ENCODE measurements at places on chromosomes 1 and 21. TPM values are rescaled to one million over a fixed set of nuclear protein-coding genes. Genes with fewer than 3 reads are reported as not detected.
A peak's percentile ranks its signal among the peaks of the same experiment; 100 is the strongest.

Gene ANKRD45
- not detected for total RNA-seq

Gene TSPEAR
- not detected for total RNA-seq

Gene CDA
- total RNA-seq: not detected

DNA sequence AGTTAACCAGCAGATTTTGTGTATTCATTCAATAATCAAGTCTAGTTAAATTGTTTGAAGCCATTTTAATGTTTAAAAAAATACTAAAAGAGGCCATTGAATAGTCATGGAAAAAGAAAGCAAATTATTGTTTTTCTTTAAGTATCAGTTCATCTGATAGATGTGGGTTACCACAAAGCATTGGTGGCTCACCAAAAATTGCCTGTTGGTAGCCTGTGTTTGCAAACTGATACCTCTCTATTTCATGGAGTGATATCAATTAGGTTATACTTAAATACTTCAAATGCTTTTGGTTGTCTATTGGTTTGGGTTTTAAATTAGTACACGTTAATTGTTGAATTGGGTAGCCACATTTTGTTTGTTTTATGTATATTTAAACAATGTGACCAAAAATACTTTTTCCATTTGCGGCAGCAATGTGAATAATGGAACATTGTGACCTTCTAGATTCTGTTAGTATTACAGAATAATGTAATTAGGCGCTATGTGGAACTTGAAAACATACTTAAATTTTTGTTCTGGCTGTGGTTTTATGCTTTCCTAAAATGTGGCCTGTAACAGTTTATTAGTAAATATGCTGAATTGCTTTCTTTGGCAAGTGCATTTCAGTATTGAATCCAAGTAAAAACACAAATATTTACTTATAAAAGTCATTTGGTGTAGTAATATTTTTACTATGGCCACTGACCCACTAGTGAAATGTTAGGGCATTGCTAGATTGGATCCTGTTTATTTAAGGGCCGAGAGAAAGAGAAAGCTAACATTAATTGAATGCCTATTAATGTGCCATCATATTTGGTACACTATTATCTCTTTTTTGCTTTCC lies 37.1 kb upstream of the NBL1 start:
- peak; percentile 76 for DNase-seq
- H3K4me3 ChIP-seq: peak overlapping the region; percentile 43
- peaks cover 20% of the 10 kb centered on the region for H3K36me3 ChIP-seq

DNA sequence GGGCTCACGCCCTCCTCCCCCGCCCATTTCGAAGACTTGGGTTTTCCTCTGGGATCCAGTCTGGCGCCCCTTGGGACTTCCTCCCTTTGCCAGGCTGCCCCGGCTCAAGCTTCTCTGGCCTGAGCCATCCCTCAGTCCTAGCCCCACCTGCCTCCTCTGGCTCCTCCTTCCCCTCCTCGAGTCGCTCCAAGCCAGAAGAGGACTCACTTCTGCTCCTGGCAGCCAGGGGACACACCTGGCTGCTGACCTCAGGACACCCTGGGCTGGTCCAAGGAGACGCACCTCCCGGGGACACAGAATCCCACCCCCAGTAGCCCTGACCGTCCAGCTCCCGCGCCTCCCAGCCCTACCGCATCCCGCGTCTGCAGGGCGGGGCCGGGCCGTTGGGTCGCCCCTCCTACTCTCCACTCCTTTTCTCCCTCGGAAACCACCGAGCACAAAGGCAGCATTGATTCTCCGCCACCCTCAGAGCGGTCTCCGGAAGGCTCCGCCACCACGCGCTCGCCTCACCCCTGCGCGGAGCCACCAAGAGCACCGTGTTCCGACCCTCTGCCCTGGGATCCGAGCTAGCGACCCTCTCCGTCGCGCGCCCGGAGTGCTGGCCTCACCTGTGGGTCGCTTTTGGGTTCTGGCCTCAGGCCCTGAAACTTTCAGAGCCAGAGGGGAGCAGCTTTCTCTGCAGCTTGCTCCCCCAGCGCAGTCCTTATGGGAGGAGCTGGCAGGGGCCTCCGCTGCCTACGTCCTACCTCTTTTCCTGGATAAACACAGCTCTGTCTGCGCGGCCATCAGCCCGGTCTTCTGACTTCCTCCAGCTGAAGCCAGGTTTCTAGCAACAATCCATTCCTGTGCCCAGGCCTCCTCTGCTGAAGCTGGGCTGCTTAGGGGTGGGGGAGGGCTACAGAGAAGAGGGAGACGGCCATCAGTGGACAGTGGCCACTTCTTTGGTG lies at the start of gene C2CD4D:
TSS of gene C2CD4D (minus strand) at position 364 of the 947 bp plus-strand sequence. CDS start 831 bp downstream, outside the sequence.
- DNase-seq: peak; percentile 82
- H3K4me3 ChIP-seq: peak within 1 kb of the TSS; percentile 89
- no peaks in the 10 kb centered on the region for H3K27me3 ChIP-seq
- H3K27ac ChIP-seq: peak within 1 kb of the TSS; percentile 89
- H3K4me1 ChIP-seq: peaks cover 64% of the 10 kb centered on the region
- H3K36me3 ChIP-seq: peaks cover 27% of the 10 kb centered on the region

DNA sequence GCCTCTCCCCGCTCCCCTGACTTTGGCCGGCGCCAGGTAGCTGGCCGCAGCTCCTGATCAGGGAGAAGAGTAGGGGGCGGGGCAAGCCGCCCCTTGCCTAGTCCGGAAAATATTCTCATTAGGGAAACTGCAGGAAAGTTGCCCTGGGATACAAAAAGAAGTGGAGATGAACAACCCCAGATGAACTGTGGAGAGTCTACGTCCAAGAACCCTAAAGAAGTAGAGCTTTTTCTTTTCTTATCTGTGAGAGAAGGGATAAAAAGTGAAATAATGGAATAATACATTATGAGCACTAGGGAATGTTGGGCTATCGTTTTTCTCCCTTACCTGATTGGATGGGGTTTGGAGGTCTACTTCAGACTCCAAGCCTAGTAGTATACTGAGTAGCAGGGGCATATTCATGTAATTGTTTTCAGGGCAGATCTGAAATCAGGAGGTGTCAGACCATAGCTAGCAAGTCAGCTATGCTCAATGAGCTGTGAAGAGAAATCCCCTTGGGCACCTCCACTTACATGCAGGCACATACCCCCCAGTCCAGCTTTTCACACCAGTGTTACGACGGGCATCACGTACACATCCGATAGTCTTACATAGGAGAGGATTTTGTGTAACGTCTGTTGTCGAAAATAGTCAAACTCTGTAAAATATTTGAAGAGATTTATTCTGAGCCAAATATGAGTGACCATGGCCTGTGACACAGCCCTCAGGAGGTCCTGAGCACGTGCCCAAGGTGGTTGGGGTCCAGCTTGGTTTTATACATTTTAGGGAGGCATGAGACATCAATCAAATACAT lies 1.7 kb upstream of the DUSP10 start:
- no peak for DNase-seq
- H3K27ac ChIP-seq: peak overlapping the region; percentile 83
- no peaks in the 10 kb centered on the region for H3K36me3 ChIP-seq
- no peaks in the 10 kb centered on the region for H3K27me3 ChIP-seq
- H3K4me1 ChIP-seq: peaks cover 11% of the 10 kb centered on the region

All from activated CD4-positive, alpha-beta memory T cell treated with anti-CD3 and anti-CD28 coated beads, Interleukin-2, amount 10 ng/mL, durations not matched to agents 7 days and 5 days (primary cell).